ENCODE measurements at places on chromosomes 7 and 10.

DNA sequence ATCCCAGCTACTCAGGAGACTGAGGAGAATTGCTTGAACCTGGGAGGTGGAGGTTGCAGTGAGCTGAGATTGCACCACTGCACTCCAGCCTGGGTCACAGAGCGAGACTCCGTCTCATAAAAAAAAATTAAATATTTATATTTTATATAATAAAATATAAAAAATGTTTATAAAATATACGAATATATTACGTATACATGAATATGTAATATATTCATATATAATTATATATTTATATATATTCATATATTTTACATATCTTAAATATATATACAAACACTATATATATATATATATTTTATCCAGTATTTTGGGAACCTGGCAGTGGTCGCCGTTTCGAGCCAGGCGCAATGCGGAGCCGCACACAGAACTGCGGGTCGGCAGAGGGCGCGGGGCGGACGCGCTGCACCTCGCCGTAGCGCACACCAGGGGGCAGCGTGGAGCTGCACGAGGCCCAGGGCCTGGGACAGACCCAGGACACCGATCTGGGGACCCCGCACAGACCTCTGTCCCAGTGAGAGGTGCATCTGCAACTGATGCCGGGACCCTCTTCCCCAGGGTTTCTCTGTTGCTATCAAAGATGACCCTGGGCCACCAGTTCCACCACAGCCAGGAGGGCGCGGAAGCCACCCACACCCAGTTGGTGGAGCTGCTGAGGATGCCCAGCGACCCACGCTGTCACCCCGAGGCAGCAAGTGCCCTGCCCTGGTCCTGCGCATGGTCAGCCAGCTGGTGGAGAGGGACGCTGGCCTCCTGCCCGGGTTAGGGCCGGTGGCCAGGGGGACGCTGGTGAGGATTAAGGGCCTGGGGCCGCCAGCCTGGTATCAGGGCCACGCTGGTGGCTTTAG, 22.7 kb downstream of the AP5Z1 start:
- no peak for DNase-seq

- peak; percentile 43 for DNase-seq
Observed at GRCh38 chr7:85890244-85890811, 703.5 kb upstream of the SEMA3D start.

GRCh38 chr7:70098133-70098561, 499.9 kb downstream of the AUTS2 start:
- no peak for DNase-seq

DNA sequence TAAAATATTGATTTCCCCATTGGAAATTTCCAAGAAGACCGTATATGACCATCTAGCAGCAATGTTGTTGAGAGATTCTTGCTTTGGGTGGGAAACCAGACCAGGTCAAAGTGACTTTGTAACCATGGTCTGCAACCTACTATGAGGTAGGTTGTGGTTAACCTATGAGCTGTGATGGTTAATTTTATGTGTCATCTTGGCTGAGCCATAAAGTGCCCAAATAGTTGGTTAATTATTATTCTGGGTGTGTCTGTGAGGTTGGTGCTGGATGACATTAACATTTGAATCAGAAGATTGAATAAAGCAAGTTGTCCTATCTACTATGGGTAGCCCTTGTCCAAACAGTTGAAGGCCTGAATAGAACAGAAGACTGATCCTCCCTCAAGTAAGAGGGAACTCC, 18.3 kb upstream of the RALA start:
- DNase-seq, result peak; percentile 27

- no peak for DNase-seq
Observed at GRCh38 chr10:77586719-77587415, 50.7 kb downstream of the KCNMA1 start.

- DNase-seq, result no peak
Observed at GRCh38 chr7:74606909-74607510, 50.5 kb upstream of the GTF2I start.

- no peak for DNase-seq
Observed at GRCh38 chr10:89946106-89946505, 244.7 kb downstream of the KIF20B start.

GRCh38 chr7:16753932-16754855, 639 bp downstream of the TSPAN13 start:
- peak; percentile 12 for DNase-seq

GRCh38 chr10:102280397-102281101, 35.2 kb downstream of the GBF1 start:
- no peak for DNase-seq

DNA sequence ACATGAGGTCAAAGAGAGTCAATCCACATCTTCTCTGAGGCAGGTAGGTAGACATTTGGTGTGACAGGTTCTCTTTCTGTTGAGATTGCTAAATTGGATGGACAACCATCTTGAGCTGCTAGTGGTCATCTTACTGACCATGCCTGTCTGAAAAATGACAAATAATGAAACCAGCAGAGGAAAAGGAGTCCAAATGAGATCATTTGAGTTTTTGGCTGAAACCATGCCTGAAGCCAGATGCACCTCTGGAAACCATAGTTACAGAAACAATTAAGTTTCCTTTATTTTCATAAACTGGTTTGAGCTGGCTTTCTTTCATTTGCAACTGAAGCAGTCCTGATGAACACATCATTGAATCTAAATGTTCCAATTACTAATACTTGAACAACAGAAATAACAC, 100.6 kb downstream of the ZNF438 start:
- no peak for DNase-seq

DNA sequence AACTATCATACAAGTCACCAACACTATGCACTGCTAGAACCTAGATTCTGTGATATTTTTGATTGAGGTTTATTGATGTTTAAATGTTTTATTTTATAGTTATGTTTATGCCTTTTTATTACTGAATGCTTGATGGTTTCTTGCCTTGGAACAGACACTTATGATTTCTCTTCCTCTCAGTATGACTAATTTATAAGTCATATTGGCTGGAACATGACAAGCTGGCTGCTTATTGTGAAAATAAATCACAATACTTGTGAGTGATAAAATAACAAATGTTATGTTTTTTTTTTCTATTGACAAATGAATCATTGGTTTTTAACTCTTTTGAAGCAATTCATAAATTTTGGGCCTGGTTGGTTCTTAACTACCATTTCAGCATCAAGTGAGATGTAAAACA, 142.0 kb upstream of the MALRD1 start:
- DNase-seq, result no peak

- DNase-seq, result no peak
Observed at GRCh38 chr7:29866490-29866930, 60.2 kb downstream of the WIPF3 start.

DNA sequence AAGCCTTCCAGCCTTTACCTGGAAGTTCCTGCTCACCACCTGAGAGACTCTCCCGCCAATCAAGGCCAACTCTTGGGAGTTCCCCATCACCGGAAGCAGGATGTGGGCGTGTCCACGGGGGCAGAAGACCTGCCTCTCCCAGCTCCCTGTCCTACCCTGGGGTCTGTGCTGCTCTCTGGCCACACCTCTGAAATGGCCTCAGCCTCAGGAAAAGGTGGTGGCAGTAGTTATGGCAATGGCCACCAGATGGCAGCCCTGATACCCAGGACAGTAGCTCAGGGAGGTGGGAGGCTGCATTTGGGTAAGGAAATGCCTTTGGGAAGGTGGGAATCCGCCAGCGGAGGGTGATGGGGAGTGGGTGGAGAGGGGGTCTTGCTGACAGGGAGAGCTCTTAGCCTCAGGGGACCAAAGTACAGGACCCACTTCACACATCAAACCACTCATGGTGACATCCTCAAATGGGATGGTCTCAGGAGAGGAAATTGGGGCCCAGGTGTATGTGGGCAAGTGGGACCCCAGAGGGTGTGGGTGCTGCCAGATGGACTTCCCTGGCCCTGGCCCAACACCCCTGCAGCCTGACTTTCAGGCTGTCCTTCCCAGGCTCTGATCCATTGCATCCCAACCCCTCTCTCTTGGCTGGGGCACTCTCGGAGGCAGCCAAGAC, 33.9 kb downstream of the KAZALD1 start:
- peak; percentile 46 for DNase-seq

DNA sequence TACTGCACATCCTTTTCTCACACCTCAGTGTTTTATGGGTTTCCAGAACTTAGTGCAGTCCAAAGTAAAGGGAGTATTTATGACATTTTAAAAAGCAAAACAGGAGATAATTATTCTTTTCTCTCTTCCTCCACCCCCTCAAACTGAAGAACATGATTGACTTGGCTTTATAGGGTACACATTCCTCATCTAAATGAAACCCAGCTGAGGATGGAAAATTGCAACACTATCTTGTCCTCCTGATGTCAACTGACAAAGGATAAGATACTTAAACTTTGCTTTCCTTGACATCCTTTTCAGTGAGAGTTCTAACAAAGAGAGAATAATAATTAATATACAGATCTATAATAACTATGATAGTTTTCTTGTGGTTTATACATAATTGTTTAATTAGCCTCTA, 299.1 kb downstream of the BBS9 start:
- DNase-seq, result no peak

DNA sequence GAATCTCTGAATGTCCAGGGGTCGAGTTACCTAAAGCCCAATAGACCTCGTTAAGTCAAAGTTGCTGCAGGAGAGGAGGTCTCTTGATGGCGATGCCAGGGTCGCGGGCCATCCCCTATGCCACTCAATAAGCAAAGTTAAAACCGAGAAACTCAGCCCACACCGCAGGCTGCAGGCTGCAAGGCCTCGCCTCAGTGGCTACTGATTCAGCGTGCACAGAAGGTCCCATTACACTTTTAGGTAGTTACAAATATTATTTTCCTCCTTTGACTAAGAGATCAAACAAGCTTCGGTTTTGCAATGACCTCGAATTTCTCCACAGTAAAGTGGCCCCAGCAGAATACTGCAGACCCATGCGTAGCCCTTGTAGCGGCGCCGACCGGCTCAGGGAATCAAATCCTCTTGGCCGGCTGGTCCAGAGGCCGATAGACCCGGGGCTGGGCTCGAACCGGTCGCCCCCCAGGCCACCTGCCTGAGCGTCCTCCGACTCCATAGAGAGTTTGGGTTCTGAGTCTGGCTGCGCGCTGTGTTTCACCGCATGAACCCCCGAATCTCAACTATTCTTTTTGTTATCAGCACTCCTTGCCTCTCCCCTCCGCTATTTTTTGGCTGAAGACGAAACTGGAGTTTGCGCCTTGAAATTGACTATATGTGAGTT, 2.3 kb downstream of the C1QL3 start:
- DNase-seq, result no peak

Measured in kidney glomerular epithelial cell (primary cell).